A549 treated with RU486 at 1 μM for 4 hours (cell line): ENCODE measurements at places on chromosomes 7 and 10. TPM values are rescaled to one million over a fixed set of nuclear protein-coding genes. Genes with fewer than 3 reads are reported as not detected.

ENTPD1 gene
- total RNA-seq = 0.09 to 0.12 TPM in 2 of 5 replicates, not detected in the others

DEPP1 gene
- 0.81 to 1.7 TPM (median 1.6 TPM) in 5 replicates for total RNA-seq

SPDYE5 gene
- total RNA-seq = not detected in 5 replicates

PNLIPRP2 gene
- 0.10 to 0.32 TPM in 2 of 5 replicates, not detected in the others for total RNA-seq

TMEM225B gene
- total RNA-seq = 0.59 to 0.94 TPM (median 0.87 TPM) in 5 replicates

CALHM3 gene
- 0.35 to 0.53 TPM (median 0.41 TPM) in 5 replicates for total RNA-seq

LRGUK gene
- total RNA-seq = 0.28 to 0.53 TPM (median 0.35 TPM) in 5 replicates

NPY4R gene
- total RNA-seq = 29.6 to 43.8 TPM (median 38.3 TPM) in 5 replicates

CALCR gene
- total RNA-seq = 0.02 TPM in 1 of 5 replicates, not detected in the others

AP5Z1 gene
- 21.7 to 37.8 TPM (median 32.3 TPM) in 5 replicates for total RNA-seq

PROSER2 gene
- 31.5 to 49.4 TPM (median 44.1 TPM) in 5 replicates for total RNA-seq

CCDC3 gene
- 0.94 to 1.1 TPM (median 0.99 TPM) in 5 replicates for total RNA-seq

WNT16 gene
- 0.02 TPM in 1 of 5 replicates, not detected in the others for total RNA-seq

HOXA6 gene
- 0.98 to 2.1 TPM (median 1.5 TPM) in 5 replicates for total RNA-seq

CYP26C1 gene
- not detected in 5 replicates for total RNA-seq

GNAT3 gene
- total RNA-seq = not detected in 5 replicates

RNF32 gene
- total RNA-seq = 0.77 to 2.1 TPM (median 1.2 TPM) in 5 replicates

WDR86 gene
- total RNA-seq = 0.18 to 0.22 TPM (median 0.19 TPM) in 3 of 5 replicates, not detected in the others

TAS2R16 gene
- total RNA-seq = not detected in 5 replicates

RET gene
- 0.48 to 1.1 TPM (median 0.76 TPM) in 5 replicates for total RNA-seq

PKD2L1 gene
- 0.07 TPM in 1 of 5 replicates, not detected in the others for total RNA-seq

CHAT gene
- not detected in 5 replicates for total RNA-seq

SKIDA1 gene
- 0.87 to 1.6 TPM (median 1.3 TPM) in 5 replicates for total RNA-seq

C10orf67 gene
- 0.03 to 0.24 TPM (median 0.13 TPM) in 4 of 5 replicates, not detected in the other for total RNA-seq

ZNF365 gene
- total RNA-seq = 0.92 to 1.2 TPM (median 0.94 TPM) in 5 replicates

GRIFIN gene
- not detected in 5 replicates for total RNA-seq

FLNC gene
- total RNA-seq = 3.6 to 7.6 TPM (median 5.3 TPM) in 5 replicates

FEZF1 gene
- total RNA-seq = not detected in 5 replicates

EPDR1 gene
- total RNA-seq = 58.4 to 84.3 TPM (median 80.8 TPM) in 5 replicates

ANKRD61 gene
- 0.50 to 0.69 TPM (median 0.54 TPM) in 5 replicates for total RNA-seq

AKR1C1 gene
- total RNA-seq = 507 to 659 TPM (median 621 TPM) in 5 replicates

FASTK gene
- total RNA-seq = 48.1 to 80.5 TPM (median 74.4 TPM) in 5 replicates

SUGCT gene
- total RNA-seq = 0.67 to 1.8 TPM (median 1.2 TPM) in 5 replicates

CALML5 gene
- not detected in 5 replicates for total RNA-seq

TACC2 gene
- total RNA-seq = 84.9 to 100 TPM (median 91.6 TPM) in 5 replicates

PCGF5 gene
- 30.6 to 36.9 TPM (median 35.2 TPM) in 5 replicates for total RNA-seq

CPA5 gene
- total RNA-seq = not detected in 5 replicates

RAMP3 gene
- total RNA-seq = not detected in 5 replicates

LMOD2 gene
- total RNA-seq = not detected in 5 replicates

TMEM213 gene
- not detected in 5 replicates for total RNA-seq

SLC25A13 gene
- 27.4 to 36.6 TPM (median 34.7 TPM) in 5 replicates for total RNA-seq

ASZ1 gene
- total RNA-seq = not detected in 5 replicates

SFTPA1 gene
- total RNA-seq = not detected in 5 replicates

STX1A gene
- 58.5 to 80.4 TPM (median 70.2 TPM) in 5 replicates for total RNA-seq

CAMK1D gene
- total RNA-seq = 6.1 to 8.8 TPM (median 7.6 TPM) in 5 replicates

AHR gene
- total RNA-seq = 7.8 to 14.9 TPM (median 13.4 TPM) in 5 replicates

GPR26 gene
- not detected in 5 replicates for total RNA-seq

ADAM22 gene
- total RNA-seq = 0.25 to 0.77 TPM (median 0.38 TPM) in 5 replicates

HPSE2 gene
- total RNA-seq = not detected in 5 replicates

PRSS37 gene
- not detected in 5 replicates for total RNA-seq
